ENCODE measurements at places on chromosomes 7 and 10.

DNA sequence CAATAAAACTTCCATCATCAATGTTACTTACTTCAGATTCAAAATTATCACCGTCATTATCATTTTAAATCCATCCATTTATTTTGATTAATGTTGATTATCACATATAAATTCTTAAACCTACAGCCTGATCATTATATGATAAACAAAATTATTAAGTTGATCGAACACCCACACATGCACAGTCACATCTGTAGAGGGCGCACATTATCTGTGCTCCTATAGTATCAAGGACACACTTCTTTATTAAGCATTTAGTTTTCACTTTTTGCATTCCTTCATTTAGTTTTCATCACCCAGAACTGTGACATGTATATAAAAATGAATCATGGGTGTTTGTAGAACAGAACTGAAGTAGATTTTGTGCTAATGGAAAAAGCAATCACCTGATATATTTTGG is 26.2 kb upstream of the ZNF716 start:
- DNase-seq, result no peak

DNA sequence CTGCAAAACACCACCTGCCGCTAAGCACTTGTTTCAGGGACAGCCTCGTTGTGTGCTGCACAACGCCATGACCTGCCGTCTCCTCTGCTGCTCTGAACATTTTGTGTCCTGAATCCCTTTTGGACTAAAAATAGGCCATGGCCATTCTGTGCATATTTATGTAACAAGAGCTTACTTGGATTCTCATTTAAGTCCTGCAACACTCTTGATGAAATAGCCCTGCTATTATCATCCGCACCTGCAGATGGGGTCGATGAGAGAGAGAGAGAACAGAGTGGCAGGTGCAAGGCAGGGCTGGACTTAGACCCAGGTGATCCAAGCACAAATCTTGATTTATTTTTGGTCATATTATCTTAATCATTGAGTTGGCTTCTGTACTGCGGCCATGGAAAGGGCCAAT is 121.2 kb upstream of the PRKCQ start:
- DNase-seq, result peak; percentile 53

- no peak for DNase-seq
Observed at GRCh38 chr7:156986378-156986777, 24.1 kb downstream of the MNX1 start.

DNA sequence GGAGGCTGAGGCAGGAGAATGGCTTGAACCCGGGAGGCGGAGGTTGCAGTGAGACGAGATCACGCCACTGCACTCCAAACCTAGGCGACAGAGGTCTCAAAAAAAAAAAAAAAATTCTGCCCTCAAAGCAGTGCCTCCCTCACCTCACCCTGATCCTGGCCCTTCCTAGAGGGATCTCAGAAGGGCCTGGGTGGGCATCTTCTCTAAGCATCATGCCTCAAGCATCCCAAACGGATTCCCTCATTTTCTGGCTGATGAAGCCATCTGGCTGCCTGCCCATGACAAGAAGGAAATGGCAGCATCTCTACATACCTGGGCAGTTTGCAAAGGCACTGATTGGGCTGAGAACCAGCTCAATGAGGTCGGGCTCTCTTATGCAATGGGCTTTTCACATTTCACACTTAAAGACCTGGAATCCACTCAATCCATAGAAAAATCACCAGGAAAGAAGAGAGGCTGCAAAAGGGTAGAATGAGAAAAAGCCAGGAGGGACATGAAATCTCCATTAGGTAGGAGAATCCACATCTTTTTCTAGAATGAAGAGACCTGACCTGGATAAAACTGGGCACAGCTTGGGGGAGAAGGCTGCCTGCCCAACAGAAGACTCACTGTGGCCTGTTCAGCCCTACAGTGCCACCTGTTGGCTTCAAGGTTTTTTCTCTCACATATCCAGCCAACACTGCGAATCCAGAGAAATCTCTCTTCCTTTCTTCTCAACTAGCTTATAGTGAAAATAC is 48.1 kb downstream of the PDLIM1 start:
- peak; percentile 86 for DNase-seq

GRCh38 chr10:317926-318325 is 182.7 kb downstream of the ZMYND11 start:
- no peak for DNase-seq

Measured in GM23338 (cell line).